ENCODE measurements at places on chromosomes 13 and 19.
A peak's percentile ranks its signal among the peaks of the same experiment; 100 is the strongest.

DNA sequence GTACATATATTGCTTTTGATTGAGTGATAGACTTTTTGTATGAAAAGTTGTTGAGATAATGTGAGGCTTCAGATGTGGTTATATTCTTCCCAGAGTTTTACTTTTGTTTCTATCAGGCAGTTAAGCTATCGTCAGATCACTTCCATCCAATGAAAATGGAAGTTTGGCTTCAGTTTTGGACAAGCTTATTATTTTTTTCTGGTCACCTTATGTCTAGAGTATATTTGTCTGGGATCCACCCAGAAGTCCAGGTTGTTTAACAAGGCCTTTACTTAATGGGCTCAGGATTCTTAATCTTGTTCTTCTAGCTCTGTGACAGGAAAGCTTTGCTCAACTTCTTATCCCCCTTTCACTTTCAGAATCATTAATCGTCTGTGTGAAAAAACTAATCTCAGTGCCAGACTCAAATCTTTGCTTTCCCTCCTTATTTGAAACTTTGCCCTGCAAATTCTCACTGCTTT is 150.9 kb downstream of the PDS5B start:
- DNase-seq = no peak

DNA sequence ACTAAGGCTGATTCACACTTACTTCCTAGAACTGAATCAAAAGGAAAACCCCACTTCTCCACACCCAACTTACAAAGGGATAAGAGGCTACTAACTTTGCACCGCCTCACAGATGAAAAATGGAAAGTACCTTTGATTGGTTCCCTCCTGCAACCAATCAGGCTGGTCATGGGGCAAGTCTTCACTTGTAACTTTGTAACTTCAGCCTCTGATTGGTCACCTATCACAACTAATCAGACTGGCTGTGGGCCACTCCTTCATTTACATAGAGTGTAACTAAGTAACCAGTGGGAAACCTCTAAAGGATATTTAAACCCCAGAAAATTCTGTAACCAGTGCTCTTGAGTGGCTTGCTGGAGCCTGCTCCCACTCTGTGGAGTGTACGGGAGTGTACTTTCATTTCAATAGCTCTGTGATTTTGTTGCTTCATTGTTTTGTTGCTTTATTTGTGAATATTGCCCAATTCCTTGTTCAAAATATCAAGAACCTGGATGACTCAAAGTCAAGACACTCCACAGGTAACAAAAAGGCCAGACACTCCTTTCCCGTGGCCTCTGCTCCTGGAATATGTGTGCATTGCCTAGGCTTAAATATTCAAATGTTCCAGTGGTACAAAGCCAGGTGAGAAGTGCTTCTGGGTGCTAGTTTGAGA is 50.5 kb downstream of the RFC3 start:
- no peak for DNase-seq

DNA sequence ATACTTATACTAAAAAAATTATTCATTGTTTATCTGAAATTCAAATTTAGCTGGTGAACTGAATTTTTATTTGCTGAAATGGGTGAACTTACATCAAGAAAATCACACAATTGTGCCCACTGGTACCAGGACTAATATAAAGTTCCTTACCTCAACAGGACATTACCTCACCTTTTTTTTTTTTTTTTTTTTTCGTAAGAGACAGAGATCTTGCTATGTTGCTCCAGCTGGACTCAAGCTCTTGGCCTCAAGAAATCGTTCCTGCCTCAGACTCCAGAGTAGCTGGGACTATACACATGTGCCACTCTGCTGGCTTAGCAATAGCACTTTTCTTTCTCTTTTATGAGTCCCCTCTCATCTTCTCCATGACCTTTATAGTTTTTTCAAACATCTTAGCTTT is 22.5 kb upstream of the NDFIP2 start:
- no peak for DNase-seq

- DNase-seq = no peak
Measured at GRCh38 chr19:1747285-1748114, 5.8 kb upstream of the ONECUT3 start.

GRCh38 chr13:114072421-114072820 is 60.0 kb downstream of the RASA3 start:
- DNase-seq = no peak

GRCh38 chr13:29858667-29859066 is 8.2 kb upstream of the UBL3 start:
- no peak for DNase-seq

GRCh38 chr19:532561-533363 is 1.2 kb downstream of the CDC34 start:
- DNase-seq = peak; percentile 67

DNA sequence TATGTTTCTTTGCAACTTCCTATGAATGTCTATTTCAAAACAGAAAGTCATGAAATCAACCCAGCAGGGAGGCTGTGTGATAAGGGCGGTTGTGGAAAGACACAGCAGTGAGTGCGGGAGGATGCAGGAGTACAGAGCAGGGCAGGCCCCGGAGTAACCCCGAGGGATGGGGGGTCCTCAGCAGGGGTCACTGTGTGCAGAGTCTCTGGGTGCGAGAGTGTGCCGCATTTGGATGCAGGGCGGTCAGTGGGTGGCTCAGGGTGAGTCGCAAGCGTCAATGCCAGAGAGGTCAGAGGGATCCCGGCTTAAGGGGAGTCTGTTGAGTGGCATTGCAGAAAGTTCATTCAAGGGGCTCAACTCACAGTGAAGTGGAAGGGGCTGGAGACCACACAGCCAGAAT is 147.8 kb downstream of the STK24 start:
- no peak for DNase-seq

DNA sequence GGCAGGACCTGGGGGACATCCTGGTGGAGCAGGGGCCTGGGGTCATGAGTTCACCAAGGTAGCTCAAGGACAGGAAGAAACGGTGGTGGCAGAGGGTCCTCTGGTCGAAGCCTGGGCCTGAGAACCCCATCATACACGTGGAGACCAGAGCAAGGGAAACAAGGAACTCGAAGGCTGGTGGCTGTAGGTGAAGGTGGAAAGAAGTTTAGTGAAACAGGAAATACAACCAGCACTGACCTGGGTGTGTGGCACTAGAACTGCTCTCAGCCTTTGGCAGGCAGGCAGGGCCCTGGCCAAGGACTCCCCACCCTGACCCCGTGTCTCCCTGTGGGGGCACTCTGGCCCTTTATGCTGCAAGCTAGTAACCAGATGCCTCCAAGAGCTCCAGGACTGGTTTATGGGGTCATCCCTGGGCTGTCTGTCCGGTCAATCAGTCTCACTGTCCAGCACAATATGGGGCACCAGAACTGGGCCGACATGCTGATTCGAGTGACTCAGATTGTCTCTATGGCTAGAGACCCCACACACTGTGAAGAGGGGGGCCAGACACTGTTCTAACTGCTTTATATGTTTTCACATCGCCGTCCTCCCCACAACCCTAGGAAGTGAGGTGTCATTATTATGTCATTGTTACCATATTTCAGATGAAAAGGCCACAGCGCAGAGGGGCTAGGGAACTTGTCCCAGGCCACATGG is 3.8 kb downstream of the COX6B2 start:
- DNase-seq = no peak

DNA sequence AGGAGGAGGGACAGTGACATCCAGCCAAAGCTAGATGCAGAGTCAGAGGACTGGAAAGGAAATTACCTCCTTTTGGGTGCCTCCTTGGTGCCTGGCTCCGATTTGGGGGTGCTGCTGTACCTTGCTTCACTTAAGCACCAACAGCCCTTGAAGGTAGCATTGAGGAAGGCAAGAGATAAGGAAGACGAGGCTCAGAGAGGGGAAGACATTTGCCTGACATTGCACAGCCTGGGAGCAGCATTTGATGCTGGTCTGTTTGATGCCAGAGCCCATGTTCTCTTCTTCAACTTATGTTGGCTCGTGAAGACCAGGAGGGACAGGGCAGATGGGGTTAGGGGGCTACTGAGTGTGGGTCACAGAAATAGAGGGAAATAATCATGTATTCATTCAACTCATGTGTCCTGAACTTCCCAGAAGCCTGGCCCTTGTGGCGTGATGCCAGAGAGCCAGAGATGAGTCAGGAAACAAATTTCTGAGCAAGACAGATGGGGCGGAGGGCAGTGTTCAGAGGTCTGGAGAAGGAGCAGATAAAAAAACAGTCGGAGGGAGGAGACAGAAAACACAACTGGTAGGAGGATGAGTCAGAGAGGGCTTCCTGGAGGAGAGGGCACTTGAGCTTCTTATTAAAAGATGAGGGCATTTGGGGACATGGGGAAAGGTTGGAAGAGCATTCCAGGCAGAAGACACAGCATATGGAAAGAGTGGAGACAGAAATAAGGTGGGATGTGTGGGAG is 3.0 kb upstream of the C19orf81 start:
- DNase-seq = no peak

DNA sequence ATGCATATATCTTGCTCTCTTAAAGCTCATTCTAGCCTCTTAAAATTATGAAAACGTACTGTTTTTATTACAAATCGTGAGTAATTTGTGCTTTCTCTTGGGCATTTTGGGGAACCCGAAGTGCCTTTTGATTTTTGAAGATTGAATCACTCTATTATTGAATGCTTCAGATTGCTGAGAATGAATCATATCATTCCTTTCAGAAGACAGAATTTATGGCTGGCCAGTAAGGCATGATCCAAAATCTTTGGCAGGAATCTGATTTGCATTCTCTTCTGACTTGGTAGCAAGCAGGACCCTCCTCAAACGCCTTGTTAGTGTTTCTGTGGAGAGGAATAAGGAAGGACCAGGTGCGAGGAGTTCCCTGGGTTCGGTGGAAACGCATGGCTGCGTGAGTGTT is 49.5 kb downstream of the STARD13 start:
- DNase-seq = no peak

GRCh38 chr13:24032252-24032651 is 128.3 kb upstream of the SPATA13 start:
- DNase-seq = no peak

DNA sequence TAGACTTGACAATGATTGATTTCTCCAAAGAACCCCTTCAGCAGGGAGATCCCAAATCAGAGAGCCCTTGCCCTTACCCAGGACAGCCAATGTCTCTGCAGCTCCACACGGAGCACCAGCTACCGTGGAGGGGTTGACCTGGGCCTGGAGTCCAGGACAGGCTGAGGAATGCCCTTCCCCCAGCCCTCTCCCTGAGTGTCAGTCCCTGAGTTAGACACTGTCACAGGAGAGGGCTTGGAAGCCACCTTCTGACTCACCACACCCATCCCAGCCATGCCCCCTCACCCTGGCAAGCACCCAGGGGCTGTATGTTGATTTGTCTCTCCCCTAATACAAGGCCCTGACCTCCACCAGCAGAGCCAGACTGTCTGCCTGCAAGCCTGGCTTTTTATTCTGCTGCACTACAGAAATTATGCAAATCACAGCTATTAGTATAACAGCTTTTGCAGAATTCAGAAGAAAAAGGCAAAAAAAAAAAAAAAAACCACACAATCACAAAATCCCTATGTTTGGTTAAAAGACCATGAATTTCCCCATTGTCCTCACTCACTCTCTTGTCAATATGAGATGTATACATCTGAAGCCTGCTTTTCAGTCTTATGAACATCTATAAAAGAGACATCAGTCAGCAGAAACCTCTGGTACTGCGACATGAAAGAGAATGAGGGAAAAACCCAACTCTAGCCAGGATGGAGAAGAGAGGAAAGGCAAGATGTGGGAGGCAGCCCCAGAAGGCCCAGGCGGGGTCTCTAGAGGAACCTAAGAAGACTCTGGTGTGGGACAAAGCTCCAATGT is 240.7 kb downstream of the UQCRFS1 start:
- no peak for DNase-seq

- no peak for DNase-seq
Measured at GRCh38 chr19:39170386-39171231, 26.2 kb upstream of the NCCRP1 start.

DNA sequence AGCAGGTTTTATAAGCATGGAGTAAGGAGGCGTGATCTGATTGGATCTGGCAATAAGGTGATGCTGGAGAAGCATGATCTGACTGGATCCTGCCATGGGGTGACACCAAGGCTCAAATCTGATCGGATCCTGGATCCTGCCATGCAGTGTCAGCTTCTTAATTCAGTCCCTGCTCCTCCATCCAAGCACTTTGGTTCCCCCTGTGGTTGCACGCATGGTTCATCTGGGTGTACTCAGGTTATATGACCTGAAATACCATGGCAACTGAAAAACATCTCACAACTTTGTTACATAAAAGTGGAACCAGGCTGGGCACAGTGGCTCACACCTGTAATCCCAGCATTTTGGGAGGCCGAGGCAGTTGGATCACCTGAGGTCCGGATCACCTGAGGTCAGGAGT is 17.6 kb upstream of the KLK4 start:
- no peak for DNase-seq

- DNase-seq = no peak
Measured at GRCh38 chr19:2719920-2720776, 1.0 kb downstream of the DIRAS1 start.

- no peak for DNase-seq
Measured at GRCh38 chr13:43650882-43651281, 135.9 kb downstream of the ENOX1 start.

GRCh38 chr19:34480971-34481841 is at the start of gene WTIP:
Gene WTIP (plus strand): TSS chr19:34481758. CDS start chr19:34481975, 217 bp downstream.
- DNase-seq = no peak

GRCh38 chr13:94968040-94968756 is 255.9 kb upstream of the SOX21 start:
- peak; percentile 12 for DNase-seq

GRCh38 chr19:10525636-10526035 is 8.4 kb upstream of the S1PR5 start:
- no peak for DNase-seq

DNA sequence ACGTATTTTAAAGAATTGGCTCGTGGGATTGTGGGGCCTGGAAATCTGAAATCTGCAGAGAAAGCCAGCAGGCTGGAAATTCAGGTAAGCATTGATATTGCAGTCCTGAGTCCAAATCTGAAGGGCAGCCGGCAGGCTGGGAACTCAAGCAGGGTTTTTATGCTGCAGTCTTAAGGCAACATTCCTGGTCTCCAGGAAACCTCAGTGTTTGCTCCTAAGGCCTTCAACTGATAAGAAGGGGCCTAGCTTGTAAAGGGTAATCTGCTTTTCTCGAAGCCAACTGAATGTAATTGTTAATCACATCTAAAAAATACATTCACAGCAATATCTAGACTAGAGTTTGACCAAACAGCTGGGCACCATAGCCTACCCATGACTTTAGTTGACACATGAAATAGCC is 154.4 kb downstream of the EFNB2 start:
- no peak for DNase-seq

DNA sequence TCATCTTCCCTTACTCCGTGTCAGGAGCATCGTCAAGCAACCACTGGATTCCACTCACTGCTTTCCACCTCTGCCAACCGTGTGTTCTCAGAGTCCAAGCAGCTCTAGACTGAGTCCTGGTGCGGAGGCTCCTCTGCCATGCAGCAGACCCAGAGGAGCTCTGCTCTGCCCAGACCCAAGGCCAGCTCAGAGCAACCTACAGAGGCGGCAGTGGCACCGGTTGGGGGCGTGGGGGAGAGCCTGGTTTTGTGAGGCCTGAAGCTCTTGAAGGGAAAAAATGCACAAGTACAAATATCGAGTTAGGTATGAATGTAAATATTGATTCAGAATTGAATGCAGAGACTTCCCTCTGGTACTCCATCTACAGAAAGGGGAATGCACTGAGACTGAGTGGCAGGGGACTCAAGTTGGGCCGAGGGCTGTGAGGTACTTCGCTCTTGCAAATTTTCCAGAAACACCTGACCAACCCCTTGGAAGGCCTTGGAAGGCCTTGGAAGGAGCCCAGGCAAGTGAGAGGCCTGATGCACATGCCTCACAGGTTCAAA is 46.7 kb downstream of the GJA3 start:
- DNase-seq = no peak

Measured in SK-N-DZ (cell line).